ENCODE measurements at places on chromosomes 3 and 15.

- DNase-seq = no peak
Measured at GRCh38 chr3:34808287-34808686, 831.0 kb upstream of the ARPP21 start.

GRCh38 chr3:138463724-138464490, 29.5 kb downstream of the ESYT3 start:
- DNase-seq = no peak

GRCh38 chr3:58586776-58587192, 9.6 kb upstream of the FAM107A start:
- no peak for DNase-seq

GRCh38 chr3:31768479-31769125, 212.5 kb downstream of the OSBPL10 start:
- DNase-seq = no peak

DNA sequence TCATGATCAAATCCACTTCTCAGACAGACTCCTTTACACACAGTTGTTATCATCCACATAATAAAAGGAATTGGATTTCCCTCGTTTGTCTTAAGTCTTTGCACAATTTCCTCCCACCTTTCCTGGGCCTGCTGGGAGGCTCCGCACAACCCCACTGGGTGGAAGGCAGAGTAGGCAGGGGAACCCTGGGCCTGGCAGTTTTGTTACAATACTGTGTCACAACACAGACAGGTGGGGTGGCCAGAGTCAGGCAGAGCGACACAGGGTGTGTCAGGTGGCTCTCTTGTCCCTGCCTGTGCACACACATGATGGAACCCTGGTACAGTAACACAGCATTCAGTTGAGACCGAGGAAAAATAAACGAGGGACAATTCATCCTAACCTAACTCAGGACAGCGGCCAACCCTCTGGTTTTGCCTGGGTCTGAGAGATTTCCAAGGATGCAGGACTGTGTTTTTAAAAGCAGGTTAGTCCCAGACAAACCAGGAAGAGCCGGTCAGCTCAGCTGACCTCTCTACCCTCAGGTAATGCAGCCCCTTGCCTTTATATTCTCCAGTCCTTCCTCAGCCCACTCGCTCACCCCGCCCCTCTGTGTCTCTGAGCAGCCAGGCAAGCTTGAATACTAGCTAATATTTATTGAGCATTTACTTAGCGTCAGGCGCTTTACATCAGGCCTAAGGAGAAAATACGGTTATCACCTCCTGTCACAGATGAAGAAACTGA, 8.8 kb upstream of the FAM174B start:
- no peak for DNase-seq

DNA sequence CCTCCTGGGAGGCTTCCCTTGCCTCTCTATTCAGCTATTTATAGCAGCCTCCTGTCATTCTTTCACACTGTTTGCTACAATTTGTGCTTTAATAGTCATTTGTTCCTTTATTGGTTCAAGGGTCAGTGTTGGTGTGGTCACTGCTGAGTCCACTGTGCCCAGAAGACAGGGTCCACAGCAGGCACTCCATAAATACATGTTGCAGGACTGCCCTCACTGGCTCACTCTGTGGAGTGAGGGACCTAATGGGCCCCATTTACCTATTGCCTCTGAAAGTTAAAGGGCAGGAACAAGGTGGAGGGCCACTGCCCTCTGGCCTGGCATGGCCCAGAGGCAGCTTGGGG, 16.8 kb downstream of the MST1R start:
- no peak for DNase-seq

DNA sequence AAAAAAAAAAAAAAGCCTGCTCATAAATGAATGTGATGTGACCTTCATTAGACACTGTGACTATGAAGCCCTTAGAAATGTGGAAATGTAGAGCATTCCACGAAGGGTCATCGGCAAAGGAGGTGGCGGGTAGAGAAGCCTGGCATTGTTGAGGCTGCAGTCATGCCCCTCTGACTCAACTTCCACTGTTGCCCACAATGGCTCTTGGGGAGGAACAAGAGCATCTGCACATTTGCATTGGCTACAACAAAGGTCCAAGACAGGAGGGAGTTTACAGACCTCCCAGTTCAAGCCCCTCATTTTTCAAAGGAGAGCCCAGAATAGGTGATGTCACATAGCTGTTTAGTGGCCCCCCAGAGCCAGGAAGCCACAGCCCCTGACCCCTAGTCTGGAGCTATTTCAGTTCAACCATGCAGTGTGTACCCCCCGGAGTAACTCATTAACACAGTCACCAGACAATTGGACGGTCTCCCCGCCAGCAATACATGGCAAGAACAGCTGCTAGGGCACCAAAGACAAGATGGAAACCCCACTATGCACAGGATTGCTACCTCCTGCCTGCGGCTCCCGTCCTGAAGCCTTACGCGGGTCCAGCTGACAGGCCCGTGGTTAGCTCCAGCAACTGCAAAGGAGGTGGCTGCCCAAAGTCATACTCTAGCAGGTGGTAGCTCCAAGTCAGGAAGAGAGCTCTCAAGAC, 56.2 kb downstream of the SH3BP5 start:
- no peak for DNase-seq

DNA sequence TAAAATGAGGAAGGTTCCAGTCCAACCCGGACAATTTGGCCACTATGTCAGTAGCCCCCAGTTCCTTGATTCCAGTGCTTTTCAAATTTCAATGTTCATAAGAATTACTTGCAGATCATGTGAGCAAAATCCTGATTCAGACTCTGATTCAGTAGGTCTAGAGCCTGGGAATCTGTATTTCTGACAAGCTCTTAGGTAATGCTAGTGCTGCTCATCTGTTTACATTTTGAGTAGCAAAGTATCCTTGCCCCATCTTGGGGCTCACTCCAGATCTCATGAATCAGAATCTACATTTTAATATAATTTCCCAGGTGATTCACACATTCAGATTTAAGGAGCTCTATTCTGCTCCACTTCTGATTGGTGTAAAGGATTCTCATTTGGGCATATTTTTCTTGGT, 142.0 kb downstream of the NAALADL2 start:
- DNase-seq = no peak

Data from AG09319 (cell line).